ENCODE measurements at places on chromosomes 6 and 20.
A peak's percentile ranks its signal among the peaks of the same experiment; 100 is the strongest.

DNA sequence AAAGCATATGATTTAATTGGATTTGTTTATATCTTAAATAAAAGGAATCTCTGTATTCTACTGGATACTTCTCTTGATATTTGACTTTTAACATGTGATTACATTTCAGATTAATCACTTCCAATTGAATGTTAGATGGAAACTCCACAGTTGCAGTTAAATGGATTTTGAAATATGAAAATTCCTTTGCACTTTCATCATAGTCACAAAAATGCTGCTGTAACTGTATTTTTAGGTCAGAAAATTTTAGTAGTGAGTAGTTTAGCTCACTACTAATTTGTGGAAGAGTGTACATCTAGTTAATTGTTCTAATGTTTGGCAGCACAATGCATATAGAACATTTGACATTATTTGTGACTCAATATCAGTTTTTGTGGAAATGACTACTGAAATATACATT lies 26.8 kb downstream of the PTCHD4 start:
- no peak for DNase-seq

DNA sequence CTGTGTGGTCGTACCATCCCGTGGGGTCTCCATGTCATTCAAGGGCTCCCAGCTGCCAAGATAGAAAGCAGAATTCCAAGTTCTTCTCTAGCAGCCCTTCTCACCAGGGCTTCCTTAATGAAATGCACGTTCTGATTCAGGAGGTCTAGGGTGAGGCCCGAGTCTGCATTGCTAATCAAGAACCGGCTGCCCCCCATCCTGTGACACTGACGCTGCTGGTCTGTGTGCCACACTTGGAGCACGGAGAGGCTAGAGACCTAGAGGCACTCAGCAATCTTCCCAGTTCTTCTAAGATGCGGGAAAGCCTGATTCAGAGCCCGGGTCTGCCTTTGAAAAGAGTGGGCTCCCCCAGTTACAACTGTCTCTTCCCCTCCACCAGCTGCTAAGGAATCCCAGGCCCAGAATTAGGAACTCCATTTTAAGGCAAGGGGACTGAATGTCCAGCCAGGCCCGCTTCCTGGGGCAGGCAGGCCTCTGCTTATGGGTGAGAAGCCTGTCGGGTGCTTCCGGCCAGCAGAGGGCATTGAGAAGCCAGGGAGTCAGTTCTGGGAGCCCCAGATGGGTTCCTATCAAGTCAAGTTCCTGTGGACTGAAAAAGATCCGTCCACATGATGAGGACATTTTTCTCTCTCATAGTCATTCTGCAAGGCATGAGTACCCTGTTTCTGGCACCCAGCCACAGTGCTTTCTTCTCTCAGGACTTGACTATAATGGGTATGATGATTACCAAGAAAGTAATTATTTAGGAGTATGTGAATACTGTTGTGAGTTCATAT lies 69.8 kb upstream of the RIN2 start:
- no peak for DNase-seq

DNA sequence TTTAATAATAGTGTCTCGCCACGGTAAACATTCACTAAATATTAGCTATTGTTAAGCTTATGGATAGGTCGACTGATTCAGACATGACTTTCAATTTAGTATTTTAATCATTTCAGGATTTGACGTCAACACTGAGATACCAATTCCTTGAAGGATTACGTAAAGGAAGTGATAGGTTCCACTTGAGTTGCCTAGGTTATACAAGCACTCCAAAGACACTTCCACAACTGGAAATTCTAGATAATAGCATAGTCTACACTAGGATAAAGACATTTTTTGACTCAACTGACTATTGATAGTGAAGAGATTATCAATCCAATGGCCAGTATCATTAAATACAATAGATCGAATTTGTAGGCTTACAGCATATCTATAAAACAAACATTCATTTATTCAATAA lies 63.9 kb upstream of the NHSL1 start:
- DNase-seq: no peak

DNA sequence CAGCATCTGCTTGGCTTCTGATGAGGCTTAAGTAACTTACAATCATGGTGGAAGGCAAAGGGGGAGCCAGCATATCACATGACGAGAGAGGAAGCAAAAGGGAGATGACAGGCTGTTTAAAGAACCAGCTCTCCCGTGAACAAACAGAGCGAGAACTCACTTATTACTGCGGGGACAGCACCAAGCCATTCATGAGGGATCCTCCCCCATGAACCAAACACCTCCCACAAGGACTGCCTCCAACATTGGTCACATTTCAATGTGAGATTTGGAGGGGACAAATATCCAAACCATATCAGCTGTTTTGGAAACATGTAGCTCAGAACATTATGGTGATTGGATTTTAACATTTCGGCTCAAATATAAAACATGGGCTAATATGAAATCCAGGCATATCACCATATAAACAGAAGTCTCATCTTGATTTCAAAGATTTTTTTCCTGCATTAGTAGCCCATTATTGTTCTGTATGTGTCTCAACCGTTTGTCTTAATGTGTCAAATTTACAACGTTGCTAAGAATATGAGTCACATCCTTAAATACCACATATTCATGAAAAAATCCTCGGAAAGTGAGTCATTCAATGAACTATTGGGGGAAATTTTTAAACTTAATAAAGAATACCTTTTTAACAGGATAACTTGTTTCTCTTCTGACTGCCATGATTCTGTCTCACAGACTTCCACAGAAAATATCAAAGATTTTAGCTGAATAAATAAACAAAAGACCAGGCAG lies 894.3 kb downstream of the TFAP2A start:
- DNase-seq: no peak

DNA sequence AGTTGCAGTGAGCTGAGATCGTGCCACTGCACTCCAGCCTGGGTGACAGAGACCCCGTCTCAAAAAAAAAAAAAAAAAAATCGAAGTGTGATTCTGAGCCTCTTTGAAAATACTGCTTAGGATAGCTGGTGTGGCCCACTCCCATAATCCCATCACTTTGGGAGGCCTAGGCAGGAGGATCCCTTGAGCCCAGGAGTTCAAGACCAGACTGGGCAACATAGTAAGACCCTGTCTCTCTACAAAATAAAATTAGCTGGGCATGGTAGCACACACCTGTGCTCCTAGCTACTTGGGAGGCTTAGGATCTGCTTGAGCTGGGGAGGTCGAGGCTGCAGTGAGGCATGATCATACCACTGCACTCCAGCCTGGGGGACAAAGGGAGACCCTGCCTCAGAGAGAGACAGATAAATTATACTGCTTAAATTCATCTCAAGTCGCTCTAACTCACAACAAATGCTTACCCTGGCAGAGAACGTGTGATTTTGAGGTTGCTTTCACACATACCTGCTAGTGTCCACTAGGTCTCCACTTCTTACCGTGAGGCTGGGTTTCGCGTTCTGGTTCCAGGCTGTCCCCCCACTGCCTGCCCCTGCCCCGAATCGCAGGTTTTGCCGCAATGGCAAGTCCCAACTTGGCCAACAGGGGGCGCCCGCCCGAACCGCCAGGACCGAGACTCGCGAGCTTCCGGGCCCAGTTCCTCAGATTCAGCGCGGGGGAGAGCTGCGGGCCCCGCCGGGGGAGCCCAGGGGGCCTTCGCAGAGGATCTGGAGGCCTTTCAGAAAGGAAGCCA lies 12.3 kb upstream of the TMC2 start:
- peak; percentile 72 for DNase-seq

GRCh38 chr20:60213126-60213893 lies 255.1 kb downstream of the CDH26 start:
- no peak for DNase-seq

GRCh38 chr6:87340230-87340629 lies 4.4 kb upstream of the C6orf163 start:
- DNase-seq: no peak

- no peak for DNase-seq
Observed at GRCh38 chr6:139628270-139628669, 253.8 kb upstream of the CITED2 start.

GRCh38 chr6:21856844-21857243 lies 263.3 kb downstream of the SOX4 start:
- DNase-seq: no peak

- no peak for DNase-seq
Observed at GRCh38 chr6:15876406-15876805, 213.6 kb upstream of the DTNBP1 start.

DNA sequence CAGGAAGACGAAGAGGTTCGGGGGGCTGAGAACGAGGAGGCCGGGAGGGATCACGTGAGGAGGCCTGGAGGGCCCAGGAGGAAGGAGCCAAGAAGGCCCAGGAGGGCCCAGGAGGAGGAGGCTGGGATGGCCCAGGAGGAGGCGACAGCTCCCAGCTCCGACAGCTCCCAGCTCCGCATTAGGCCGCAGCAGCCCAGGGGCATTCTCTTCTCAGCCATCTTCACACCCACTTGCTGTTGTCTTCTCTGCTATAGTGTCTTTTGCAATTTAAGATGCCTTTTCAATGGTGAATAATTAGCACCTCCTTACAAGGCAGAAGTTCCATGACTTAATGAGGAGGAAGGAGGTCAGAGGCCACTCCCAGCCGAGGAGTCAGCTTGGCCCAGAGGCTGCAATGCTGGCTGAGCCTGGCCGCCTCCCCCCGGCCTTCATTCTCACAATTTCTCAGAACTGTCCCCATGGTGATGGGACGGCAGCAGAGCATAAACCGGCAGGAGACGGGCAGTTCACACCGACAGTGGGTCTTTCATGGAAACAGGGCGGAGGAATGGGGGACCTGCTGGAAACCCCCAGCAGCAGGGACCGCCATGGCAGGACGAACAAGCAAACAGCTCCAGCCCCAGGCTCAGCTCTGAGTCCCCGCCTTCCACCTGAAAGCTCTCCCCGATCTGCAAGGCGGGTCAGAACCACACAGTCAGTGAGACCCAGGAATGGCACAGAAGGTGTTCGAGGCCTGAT lies 45.1 kb downstream of the WDR27 start:
- DNase-seq: no peak

GRCh38 chr6:157879873-157880254 lies 56.8 kb downstream of the SNX9 start:
- DNase-seq: no peak

DNA sequence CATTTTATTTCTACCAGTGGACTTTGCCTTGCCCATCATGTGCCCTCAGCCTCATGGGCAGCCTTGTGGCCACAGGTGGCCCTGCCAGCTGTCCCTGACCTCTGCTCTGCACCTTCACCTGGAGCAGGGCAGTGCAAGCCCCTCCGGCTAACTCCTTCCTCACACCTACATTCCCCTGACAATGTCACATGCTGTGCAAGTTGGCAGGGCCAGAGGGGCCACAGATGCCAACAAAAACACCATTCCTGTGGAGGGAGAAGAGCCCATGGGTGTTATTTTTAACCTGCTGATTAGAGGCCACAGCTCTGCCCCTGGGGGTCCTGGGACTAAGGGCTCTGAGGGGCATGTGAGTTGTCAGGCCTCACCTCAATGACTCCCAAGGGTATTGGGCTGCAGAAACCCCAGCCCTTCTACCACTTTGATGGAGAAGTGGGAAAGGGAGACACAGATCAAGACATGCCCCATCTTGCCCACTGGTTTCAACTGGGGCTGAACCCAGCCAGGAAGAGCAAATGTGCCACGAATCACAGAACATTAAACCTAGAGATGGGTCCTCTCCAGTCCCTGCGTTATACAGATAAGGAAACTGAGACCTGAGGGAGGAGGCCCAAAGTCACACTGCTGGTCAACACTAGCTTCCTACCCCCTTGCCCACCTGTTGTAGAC lies 65.0 kb downstream of the MRPL14 start:
- DNase-seq: no peak

- DNase-seq: no peak
Observed at GRCh38 chr6:166957087-166957804, 896 bp upstream of the RNASET2 start.

- DNase-seq: no peak
Observed at GRCh38 chr20:38579219-38579910, 1.6 kb upstream of the ADIG start.

GRCh38 chr20:63452821-63453523 lies 19.5 kb downstream of the KCNQ2 start:
- DNase-seq: no peak

- no peak for DNase-seq
Observed at GRCh38 chr6:119170447-119171087, 92.1 kb upstream of the FAM184A start.

GRCh38 chr6:9657994-9658393 lies 756.9 kb downstream of the TFAP2A start:
- no peak for DNase-seq

- DNase-seq: no peak
Observed at GRCh38 chr6:11653028-11653583, 115.6 kb downstream of the TMEM170B start.

DNA sequence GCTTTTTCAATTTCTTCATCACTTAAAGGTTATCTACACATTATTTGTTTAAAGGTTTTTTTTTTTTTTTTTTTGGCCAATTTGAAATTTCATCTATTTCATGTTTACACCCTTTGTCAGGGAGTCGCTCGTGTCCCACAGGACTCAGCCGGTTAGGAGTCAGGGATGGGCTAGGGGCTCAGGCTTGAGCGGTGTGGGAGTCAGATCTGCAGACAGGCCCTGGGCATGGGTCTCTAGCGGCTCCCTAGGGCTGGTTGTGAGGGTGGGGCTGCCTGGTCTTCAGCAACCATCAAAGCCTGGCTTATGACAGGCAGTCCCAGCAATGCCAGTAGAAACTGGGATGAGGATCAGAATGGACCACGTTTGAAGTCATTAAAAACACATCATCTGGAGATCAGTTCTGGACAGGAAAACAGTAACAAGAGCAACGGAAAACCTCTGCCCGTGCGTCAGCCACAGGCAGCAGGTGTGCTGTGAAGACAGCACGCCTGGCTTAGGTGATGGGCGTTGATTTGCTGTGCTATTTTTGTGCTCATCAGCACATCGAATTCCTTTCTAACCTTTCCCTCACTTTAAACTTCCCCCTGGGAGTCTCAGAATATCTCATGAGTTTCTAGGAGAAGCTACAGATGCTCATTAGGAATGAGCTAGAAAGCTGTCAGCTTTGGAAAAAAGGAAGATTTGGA lies 91.3 kb upstream of the MPC1 start:
- DNase-seq: no peak

DNA sequence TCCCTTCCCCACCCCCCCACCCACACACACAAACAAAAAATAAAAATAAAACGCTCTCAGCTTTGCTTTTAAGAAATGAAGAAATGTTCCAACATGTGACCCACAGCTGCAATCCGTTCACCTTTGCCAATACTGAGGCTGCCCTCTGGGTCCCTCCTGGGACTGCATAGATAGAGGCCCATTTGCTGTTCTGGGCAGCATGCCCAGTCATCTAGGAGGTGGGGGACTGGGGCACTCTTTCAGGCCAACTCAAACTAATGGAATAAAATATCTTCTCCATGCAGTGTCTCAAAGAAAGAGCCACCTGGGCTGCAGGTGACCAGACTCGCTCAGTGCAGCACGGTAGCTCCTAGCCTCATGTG lies 79.9 kb downstream of the SLC22A3 start:
- peak; percentile 26 for DNase-seq

Data from NCI-H2081 (cell line).